Stimulated activated CD8-positive, alpha-beta memory T cell treated with anti-CD3 and anti-CD28 coated beads, Interleukin-4, amount 100 ng/mL, for 48 hours (primary cell): ENCODE measurements at places on chromosomes 6 and 20.

DNA sequence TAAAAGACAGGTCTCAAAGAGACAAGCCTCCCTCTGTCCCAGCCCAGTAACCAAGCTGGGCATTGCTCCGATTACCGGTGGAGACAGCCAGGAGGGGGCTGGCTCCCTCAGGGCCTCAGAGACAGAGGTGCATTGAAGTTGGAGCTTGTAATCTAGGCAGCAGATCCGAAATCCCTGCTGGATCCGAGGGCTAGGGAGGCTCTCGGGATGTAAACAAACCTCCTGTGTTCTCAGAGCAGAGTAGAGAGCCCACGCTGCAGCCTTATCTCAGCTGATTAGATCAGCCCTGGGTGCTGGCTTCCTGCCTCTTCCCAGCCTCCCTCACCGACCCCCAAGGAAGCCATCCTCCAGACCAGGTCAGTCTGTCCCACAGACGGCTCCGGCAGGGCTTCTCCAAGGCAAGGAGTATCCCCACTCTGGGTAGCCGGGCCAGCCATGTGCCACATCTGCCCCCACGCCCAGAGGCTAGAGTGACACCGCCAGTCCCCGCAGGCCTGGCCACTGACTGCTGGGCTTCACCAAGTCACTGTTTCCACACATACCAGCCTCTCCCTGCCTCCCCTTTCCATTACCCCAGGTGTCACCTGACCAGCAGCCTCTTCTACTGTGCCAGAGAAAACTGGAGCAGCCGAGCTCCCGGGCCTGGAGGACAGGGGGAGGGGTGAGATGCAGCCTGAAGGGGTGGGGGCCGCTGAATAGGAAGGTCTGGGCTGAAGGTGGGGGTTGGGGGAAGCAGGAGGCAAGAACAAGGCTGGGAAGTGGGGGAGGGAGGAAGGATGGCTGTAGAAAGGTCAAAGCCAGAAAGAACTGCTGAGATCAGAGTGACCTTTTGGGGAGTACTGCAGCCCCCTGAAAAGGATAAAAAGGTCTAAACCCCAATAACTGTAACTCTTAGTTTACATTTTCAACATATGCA lies 6.0 kb downstream of the SDC4 start:
- DNase-seq: no peak

DNA sequence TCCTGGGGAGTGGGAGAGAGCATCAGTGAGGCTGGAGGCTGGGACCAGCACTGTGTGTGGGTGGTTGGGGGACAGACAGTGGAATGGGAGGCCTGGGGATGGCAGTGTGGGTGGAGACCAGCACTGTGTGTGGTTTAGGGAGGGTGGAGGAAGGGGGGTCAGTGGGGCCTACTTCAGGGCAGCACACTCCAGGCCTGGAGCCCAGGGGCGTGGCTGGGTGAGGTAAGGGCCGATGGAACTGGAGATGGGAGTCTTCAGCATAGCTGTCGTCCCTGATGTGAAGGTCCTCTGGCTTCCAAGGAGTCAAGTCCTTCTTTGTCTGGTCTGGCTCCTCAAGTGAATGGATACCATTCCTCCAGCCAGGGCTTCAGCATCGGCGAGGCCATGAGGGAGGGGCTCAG lies 18.6 kb downstream of the KCNK17 start:
- DNase-seq: no peak

GRCh38 chr20:58636983-58637421 lies 14.1 kb upstream of the STX16 start:
- DNase-seq: no peak

- no peak for DNase-seq
Measured at GRCh38 chr6:146965110-146965689, 239.0 kb upstream of the STXBP5 start.

GRCh38 chr20:44973053-44973452 lies 6.7 kb downstream of the STK4 start:
- no peak for DNase-seq

GRCh38 chr20:46995561-46996142 lies 101.0 kb downstream of the EYA2 start:
- DNase-seq: no peak

GRCh38 chr6:158475344-158476302 lies 84.3 kb upstream of the TMEM181 start:
- DNase-seq: no peak

DNA sequence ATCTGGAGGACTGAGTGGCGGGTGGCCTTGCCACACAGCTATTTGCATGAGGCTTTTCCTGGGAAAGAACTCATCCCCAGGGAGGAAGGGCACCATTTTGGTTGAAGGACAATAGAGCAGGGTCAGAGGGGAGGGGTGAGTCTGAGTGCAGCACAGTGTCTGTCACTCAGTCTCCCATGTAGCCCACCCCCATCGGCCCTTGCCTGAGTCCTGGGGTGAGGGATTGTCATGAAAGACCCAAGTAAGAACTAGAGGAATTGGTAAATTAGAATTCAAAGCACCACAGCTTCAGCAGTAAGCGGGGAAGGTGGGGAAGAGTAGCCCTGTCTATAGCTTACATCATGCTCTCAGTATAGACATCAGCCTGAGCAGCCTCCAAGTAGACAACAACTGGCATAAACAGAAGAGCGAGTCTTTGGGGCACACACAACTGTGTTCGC lies 90.4 kb upstream of the TMEM30A start:
- no peak for DNase-seq

- no peak for DNase-seq
Measured at GRCh38 chr6:156710479-156710878, 66.7 kb upstream of the ARID1B start.

DNA sequence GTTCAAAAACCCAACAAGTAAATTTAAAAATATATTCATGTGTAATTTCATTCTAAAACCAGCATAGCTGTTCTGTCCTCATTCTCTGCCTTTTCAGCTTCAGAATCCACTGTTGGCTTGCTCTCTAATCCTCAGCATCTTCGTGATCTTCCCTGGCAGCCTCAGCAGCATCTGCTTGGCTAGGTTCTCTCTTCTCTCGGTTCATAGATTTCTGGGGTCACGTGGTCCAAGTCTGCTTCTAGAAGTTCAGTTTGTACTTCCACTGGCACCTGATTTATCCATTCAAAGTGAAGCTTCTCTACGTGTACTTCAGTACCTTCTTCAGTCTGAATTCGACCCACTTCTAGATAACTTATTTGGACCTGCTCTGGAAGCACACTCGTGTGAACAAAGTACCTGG lies 245.7 kb downstream of the EPM2A start:
- no peak for DNase-seq

DNA sequence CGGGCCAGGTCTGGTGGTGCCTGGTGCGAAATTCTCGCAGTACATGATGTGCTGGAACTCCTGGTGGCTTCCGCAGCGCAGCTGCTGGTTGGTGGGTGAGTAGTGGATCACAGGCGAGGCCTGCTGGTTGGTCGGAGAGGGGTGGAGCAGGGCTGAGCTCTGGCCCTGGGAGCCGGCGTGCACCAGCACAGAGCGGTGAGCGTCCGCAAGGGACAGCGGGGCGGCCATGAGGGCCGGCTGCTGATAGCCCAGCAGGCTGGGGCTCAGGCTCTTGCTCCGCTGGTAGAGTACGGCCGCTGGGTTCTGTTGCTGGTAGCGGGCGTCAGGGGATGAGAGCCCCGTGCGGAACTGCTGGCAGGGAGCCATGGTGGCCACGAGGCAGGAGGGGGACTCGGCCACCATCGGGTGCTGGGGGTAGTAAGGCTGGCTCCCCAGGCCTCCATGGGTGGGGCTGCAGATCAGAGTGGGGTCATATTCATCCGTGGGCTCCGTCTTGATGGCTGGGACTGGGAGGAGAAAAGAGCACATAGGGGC lies 110.2 kb downstream of the NFATC2 start:
- no peak for DNase-seq

DNA sequence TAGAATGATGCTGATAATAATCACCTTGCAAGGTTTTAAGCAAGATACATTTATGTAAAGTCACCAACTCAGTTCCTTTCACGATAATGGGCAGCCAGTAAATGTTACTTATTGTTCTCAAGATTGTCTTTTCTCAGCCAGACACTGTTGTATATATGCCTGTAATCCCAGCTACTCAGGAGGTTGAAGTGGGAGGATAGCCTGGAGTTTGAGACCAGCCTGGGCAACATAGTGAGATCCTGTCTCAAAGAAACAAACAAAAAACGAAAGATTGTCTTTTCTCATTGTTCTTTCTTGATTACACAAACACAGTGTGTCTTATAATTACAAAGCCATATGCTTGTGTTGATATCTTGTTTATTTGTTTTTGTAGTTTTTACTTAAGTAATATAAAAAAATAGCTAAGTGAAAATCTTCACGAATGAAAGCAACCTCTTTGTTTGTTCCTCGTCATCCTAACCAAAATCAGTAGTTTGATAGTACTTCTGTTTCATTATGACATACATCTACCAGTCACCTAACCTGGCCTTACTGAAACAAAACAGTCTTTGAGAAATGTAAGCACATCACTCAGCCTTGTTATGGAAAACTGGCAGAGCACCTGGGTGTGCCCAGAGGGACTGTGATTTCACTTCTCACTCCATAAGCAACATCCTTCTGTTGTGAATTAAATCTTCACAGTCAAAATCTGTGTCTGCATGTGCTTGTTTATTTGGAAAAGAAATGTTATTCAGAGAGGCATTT lies 436.2 kb upstream of the SOX4 start:
- DNase-seq: no peak

GRCh38 chr6:121771937-121772720 lies 336.7 kb downstream of the GJA1 start:
- no peak for DNase-seq

GRCh38 chr6:125821825-125822281 lies 31.1 kb downstream of the NCOA7 start:
- DNase-seq: no peak

- no peak for DNase-seq
Measured at GRCh38 chr6:124927806-124928205, 34.4 kb upstream of the RNF217 start.

DNA sequence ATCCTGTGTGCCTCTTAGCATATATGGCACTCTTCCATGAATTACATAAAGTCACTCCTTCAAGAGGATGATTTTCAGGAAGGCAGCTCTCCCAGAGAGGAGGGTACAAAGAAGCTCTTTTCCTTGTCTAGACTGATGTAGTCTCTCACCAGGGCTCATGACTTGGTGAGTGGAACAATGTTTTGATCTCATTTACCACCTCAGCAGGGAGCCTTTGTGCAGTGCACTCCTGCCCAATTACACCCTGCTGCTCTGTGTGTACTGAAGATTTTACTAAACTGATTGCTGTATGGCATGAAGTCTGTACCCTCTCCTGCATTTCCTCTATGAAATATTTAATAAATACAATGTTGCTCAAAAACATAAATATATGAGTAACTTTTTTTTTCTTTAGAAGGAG lies 598.3 kb upstream of the HS3ST5 start:
- DNase-seq: no peak

GRCh38 chr6:2706558-2706957 lies 44.2 kb downstream of the MYLK4 start:
- no peak for DNase-seq

DNA sequence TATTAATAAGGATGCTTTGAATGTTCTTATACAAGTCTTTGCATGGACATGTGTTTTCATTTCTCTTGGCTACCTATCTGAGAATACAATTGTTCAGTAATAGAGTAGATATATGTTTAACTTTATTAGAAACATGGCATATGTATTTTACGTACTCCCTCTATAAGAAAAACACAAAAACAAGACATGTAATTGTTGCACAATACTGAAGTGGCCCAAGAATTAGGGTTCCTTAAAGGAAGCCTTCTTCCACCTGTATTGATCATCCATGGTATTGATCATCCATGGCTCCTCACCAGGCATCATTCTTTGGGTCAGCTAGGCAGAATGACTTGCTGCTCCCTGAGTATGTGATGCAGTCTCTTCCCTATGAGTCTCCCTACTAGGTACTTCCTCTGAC lies 20.2 kb upstream of the HIVEP2 start:
- DNase-seq: no peak

GRCh38 chr20:44714102-44714700 lies 968 bp upstream of the CCN5 start:
- no peak for DNase-seq

- DNase-seq: no peak
Measured at GRCh38 chr20:54158226-54158625, 15.6 kb downstream of the CYP24A1 start.

- no peak for DNase-seq
Measured at GRCh38 chr20:16692442-16692841, 37.4 kb upstream of the SNRPB2 start.

- no peak for DNase-seq
Measured at GRCh38 chr6:38755874-38756273, 40.8 kb downstream of the DNAH8 start.

DNA sequence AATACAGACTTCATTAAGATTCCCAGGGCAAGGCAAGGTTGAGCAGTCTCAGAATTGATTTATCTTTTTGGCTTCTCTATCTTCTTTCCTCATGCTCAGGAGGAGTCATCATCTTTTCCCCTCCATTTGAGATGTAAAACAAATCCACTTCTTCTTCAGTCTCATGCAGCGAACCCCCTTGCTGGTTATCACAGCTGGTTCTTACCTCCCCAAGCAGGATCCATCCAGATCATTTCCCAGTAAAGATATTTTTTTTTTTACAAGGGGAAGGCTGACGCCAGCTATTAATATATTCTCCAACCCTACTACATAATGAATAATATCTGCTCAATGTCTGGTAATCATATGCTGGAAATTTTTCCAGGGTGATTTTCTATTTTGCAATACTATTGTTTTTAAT lies 508.9 kb upstream of the NOX3 start:
- DNase-seq: no peak

DNA sequence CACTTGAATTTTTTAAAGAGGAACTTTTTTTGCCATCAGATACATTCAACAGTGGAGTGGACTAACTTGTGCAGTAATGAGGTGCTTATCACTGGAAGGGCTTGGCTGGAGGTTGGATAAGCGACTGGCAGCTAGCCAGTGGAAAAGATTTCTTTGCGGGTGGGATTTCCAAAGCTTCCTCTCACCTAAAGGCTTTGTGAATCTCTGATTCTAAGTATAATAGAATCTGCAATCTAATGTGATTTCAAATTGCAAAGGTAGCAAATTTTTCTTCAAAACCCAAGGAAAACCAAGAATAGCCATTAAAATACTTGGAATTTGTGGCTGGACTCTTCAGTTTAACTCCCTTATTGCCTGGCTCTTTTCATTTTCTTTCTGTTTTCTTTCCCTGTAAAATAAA lies 460.4 kb upstream of the MARCKS start:
- no peak for DNase-seq

DNA sequence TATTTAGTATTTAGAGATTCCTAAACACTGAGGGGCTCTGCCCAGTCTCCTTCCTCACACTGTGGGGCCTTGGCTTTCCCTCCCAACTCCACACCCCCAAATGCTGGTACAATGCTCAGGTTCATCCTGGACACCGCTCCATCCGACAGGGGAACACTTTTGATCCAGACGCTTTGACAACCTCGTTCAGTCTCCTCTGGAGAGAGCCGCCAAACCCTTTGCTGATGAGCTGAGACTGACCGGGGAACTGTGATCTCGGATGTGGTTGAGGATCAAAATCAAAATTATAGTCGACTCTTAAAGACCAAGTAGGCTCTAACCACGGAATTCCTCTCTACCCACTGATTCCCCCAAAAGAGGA lies 38.8 kb upstream of the HLA-E start:
- DNase-seq: no peak

- DNase-seq: no peak
Measured at GRCh38 chr6:36980129-36980528, 5.9 kb downstream of the MTCH1 start.
